Tibial artery (tissue), 4 donors: ENCODE measurements at places on chromosomes 6 and 20.
A peak's percentile ranks its signal among the peaks of the same experiment; 100 is the strongest.

- DNase-seq, result no peak
These were observed 30.2 kb upstream of the FOXP4 start for GRCh38 chr6:41515995-41516394.

DNA sequence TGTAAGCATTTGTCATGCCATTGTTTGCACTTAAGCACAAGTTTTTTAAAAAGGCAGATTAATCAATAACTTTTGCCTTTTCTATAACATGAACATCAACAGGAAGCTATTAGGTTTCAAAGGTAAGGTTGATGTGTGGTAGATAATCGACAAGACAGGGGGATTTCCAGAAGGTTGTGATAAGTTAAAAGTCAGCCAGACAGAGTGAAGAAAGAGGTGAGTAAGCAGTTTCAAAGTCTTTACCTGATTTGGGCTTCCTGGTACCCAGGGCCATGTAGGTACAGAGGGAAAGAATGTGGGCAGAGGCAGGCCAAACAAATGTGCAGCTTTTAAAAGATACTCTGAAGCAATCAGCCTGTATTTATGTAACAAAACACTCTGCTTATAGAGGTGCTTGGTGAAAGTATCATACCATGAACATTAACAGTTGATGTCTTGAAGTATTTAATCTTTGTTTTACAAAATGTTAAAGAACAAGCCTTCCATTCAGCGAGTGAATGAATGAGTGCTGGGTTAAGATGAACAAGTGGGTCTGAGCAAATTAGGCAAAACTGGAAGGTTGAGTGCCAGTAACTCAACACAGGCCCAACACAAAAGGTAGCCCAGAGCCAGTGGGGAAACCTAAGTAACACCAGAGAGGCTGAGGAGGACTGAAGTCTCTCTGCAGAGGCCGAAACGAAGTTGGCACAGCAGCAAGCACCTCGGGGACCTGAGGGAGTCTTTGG lies 60.2 kb downstream of the LRRC1 start:
- no peak for DNase-seq

DNA sequence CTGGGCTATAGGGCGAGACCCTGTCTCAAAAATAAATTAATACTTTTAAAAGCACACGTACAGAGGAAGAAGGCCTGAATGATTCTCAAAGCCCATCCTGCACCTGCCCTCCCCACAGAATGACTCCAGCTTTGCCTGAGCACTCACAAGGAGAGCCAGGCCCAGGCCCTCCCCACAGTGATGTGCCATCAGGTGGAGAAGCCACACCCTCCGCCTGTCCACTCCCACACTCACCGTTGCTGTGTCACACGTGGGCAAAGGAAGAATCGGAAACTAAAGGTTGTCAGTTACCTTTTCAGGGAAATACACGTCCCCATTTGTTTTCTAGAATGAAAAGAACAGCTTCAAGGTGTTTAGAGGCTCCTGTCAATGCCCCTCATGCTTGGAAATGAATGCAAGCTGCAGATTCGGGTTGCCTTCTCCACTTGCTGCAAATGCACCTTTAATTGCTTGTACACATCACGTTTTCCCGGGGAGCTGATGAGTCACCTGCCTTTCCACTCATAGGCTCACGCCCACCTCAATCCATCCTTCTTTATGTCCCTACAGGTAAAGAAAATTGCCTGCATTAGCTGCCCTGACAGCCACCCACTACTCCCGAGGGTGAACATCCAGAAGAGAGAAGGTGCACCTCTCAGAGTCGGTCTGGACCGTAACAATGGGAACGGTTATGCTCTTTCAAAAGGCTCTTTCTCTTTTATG lies 45.5 kb upstream of the AFDN start:
- DNase-seq, result peak; percentile 42

DNA sequence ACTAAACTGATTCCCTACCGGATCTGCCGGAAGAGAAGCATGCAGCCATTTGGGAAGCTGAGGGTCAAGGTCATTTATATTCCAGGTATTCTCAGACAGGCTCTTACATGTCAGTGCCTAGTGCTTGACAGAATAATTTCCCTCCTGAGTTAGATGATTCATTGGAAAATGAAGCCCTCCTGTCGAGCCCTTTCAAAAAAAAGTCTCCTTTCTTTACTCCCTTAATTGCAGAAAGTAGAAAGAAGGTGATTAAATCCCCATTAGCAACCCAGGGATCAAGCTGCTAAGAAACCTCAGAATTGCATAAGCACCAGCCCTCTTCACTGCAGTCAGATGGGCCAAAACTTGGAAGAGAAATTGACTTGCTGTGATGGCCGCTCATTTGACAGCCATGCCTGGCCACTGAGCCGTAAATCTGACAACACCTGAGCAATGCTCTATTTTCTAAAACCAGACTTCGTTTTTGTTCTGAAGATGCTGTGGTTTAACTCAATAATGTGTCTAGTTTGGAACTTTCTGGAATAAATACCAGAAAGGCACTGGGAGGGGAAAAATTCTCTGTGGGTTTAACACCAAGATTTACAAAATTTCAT lies 61.0 kb upstream of the ARMH2 start:
- no peak for DNase-seq

DNA sequence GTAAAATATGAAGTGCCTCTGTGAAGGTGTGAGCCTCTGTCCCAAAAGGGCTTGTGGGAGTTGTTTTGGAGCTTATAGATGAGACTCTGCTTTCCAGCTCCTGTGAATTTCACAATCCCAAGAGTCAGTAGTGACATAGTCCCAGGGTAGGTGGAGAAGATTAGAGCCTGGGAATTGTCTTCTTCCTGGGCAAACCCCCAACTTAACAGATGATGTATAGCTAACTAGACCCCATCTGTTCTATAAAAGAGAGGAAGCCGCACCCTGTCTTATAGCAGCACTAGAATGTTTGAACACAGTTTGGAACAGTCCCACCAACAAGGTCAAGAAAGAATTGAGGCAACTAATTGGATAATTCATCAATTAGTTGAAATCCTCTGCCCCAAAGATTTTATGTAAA lies 294.7 kb downstream of the ZNF217 start:
- DNase-seq, result no peak

DNA sequence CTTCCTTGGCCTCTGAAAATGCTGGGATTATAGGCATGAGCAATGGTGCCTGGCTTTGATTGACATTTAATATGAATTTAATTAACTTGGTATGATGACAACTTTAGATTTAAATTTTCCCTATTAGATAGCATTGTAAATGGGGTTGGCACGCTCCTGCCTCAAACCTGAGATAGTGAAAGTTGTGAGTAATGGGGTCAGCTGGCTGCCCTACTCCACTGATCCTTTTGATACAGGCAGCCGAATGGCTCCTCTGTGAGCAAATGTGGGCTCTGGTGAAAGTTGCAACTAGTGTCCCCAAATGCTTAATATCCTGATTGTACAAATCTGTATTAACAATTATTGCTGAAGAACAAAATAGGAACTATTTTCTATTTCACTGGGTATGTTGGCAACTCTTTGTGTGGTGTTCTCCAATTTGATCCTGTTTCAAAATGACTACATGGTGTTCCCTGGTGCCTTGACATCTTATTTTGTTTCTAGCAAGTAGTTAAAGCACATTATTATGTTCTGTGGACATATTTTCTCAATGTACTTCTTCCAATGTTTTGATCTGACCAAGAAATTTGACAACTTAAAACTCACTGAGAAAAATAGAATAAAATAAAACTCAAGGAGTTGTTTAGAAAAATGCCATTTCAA lies 97.4 kb downstream of the COL12A1 start:
- DNase-seq, result no peak

GRCh38 chr6:129659590-129660345 lies 50.2 kb downstream of the ARHGAP18 start:
- DNase-seq, result no peak

DNA sequence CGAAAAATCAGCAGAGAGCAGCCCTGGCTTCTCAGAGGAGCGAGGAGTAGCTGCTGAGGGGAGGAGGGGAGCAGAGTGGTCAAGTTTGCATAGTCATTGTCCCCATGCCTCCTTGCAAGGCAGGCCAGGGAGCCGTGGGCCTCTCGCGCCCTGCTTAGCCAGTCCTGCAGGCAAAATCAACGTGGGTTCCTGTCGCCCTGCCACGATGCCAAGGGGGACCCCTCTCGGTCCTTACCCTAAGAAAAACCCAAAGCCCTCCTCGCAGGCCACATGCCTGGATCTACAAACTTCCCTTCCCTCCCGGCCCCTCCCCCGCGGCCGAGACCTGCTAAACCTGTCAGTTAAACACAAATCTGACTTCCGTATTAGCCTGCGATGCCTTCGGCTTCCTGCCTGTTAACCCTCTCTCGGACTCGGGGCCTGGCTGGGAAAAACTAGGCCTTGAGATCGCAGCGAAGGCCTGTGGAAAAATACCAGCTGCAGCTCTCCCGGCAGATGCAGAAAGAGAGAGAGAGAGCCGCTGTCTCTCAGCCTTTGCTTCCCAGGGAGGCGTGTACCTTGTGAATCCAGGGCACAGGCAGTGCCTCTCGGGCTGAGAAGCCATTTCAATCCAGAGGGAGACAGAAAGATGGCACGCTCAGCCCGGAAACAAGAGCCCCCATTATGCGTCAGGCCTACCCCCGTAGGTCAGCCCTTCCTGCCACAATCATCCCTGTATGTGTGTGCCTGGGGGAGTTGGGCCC lies 968 bp upstream of the ZMYND8 start:
- DNase-seq, result peak; percentile 74

DNA sequence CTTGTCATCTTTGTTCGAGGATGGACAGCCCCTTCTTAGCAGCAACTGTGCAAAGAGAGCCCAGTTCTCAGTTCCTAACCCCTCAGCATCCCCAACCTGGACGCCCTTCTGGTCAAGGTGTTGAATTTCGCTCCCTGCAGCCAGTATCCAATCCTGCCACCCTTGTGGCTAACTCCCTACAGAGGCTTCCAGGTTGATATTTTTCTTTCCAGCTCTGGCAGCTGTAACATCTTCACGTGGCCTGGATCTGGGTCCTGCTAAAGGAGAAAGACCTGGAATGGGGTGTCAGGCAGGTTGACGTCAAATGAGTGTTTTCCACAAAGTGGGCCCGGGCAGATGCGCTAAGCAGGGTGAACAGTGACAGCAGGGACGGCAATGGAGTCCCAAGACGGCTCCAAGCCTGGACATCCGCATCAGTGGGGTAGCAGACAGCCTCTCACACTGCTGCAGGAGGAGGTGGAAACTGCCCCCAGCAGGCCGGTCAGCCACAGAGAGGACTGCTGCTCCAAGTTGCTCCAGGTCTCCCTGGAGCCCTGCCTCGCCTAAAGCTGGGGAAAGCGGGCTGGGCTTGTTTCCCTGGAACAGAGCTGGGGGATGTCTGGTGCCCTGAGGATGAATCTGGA lies 1.0 kb upstream of the YTHDF1 start:
- DNase-seq, result no peak

DNA sequence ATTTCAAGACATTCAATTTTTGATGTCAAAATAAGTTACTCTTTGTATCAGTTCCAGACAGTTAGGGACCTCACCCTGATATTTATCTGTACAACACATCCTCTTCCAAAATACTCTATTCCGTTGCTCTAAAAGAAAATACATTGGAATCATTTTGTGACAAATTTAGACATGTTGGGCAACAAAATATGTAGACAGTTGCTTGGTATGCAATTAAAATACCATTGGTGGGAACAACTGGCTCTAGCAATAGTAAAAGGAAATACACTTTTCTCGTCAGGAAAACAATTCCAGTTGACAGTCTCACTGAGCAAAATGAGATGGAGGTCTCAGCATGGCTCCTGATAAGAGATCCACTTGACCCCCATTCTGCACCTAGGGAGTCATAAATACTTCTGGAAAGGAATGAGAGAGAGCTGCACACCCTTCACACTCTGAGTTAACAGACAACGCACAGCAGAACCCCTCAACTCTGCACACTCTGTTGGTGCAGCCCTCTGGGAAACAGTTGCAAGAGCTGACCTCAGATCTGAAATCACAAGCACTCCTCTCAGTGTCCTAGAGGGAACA lies 171.3 kb upstream of the NT5E start:
- no peak for DNase-seq

DNA sequence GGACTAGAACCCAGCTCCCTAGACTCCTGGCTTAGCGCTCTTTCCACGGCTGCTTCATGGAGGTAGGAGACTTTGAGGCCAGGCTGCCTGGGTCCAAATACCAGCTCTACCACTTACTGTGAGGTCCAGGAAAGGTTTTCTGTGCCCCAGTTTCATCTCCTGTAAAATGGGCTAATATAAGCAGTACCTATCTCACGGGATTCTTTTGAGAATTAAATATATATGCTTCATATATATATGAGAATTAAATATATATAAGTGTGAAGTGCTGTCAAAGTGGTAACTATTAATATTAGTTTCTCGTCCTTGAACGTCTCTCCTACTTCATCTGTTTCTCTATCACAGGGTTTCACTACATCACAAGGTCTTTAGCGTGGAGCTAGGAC lies 10.2 kb upstream of the LY6G5C start:
- no peak for DNase-seq

DNA sequence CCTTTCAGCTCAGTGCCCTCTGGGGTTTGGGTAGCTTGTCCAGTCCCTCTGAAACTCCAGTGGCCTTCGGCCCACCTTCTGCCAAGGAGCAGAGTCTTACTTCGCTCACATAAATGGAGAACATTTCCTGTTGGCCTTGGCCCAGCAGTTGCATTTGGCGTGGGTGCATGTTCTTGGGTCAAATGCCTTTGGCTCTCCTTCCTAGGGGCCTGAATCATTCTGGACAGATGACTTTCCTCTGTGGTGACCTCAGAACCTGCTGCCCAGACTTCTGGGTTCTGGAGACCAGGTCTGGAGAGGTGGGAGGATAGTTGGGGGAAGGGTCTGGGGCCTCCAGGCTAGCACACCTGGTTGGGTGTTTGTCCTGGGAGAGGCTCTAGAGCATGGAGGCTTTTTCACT lies 29.3 kb downstream of the BCAS4 start:
- DNase-seq, result peak; percentile 84

DNA sequence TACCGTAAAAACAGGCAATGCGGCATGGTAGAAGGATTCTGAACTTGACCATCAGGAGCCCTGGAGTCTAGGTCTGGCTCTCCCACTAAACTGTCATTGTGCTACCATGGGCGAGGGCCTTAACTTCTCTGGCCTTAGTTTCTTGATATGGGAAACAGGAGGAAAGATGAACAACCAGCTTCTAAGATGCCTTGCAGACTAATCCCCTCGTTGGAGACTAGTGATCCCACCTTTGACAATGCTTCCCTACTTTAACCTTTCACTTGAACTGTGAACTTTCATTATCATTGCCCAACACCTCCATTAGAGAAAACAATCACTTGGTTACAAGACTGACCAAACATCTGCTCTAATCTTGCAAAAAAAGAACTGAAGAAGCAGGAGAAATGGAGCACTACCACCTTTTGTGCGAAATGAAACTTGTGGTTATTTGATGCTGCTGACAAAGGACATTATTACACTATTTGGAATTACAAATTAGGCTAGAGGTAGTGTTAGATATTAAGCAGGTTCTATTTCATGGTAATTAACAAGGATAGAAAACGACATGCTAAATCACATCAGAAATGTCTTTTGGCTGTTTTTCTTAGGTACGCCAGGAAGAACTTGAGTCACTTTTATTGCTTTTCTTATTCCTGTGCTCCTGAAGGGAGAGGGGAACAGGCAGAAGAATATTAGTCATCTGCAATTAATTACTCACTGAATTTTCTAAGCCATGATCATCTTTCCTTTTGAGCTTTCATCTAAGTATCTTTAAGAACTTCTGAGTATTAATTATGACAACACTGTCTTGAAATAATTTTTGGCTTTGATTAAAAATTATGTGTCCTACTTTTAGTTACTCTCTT lies 39.1 kb upstream of the ARHGAP18 start:
- no peak for DNase-seq
